ENCODE measurements at places on chromosomes 5 and 9.

DNA sequence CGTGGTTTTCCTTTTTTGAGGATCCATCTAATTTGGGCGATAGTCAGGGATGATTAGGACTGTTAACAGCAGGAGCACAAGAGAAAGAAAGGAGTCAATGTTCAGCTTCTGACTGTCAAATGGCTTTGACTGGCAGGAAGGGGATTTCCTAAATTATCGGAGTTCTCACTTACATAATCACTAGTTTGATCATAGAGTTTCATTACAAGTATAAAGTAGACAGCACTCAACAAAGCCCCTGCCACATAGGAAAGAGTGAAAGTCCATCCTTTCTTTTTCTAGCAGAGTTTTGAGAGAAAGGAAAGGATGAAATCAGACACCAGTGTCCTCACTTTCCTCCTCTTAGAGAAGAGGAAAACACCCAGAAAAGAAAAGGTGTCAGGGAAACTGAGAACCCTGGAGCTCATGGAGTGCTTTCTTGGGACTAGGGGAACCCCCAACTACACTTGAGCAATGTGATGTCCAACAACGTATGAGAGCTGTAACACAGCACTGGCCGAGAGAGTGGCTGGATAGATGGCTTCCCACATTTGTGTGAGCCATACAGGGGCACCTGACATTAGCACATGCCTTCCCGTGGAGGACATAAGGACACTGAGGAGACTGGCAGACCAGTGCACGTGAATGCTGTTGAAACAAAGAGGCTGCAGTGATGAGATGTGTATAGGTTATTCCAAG lies 26.0 kb upstream of the LPAR1 start:
- no peak for DNase-seq

DNA sequence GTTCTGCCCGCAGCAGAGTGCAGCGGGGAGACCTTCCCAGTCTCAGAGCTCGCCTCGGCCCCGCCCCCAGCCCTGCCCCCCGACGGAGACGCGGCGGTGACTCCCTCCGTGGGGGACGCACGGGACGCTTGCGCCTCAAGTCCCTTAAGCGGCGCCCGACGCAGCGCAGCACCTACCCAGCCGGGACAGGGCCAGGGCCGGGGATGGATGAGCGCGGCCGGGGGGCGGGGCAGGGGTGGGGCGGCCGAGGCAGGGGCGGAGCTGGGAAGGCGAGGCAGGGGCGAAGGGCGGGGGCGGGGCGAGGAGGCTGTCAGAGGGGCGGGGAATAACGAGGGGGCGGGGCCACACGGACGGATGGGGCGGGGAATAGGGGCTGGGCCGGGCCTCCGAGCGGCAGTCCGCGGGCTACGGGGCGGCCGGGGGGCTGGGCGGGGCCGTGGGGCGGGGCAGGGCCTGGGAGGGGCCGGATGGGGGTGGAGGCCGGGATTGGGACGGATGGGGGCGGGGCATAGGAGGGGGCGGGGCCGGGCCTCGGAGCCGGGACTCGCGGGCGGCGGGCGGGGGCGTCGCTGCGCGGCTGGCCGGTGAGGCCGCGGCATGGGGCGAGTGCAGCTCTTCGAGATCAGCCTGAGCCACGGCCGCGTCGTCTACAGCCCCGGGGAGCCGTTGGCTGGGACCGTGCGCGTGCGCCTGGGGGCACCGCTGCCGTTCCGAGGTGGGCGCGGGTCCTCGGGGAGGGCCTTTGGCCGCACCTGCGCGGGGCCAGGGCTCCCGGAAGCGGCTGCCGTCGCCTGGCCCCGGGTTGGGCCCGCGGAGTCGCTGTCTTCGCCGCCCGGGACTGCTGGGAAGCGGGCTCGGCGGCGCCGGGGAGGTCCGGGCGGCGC lies at the start of gene ARRDC1:
Gene ARRDC1 (plus strand): TSS at position 566 of the 884 bp plus-strand sequence. CDS start 32 bp downstream, at position 598.
- DNase-seq, result peak; percentile 98

- no peak for DNase-seq
These were observed 4.9 kb upstream of the JAK2 start for GRCh38 chr9:4980086-4980727.

DNA sequence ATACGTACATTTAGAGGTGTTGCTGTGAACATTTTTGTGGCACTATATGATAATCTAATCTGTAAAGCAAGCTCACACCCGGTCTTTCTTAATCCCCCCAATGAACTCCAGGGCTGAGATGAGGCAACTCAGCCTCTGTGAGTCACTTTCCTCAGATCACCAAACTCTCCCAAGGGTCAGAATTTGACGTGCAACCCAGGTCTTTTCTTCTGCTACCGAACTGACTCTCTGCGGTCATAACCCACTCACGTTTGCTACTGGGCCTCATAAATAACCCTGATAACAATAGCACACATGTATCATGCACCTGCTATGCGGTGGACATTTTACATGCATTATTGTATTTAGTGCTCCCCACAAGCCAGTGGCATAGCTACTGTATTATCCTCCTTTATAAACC lies 153.1 kb downstream of the DROSHA start:
- no peak for DNase-seq

DNA sequence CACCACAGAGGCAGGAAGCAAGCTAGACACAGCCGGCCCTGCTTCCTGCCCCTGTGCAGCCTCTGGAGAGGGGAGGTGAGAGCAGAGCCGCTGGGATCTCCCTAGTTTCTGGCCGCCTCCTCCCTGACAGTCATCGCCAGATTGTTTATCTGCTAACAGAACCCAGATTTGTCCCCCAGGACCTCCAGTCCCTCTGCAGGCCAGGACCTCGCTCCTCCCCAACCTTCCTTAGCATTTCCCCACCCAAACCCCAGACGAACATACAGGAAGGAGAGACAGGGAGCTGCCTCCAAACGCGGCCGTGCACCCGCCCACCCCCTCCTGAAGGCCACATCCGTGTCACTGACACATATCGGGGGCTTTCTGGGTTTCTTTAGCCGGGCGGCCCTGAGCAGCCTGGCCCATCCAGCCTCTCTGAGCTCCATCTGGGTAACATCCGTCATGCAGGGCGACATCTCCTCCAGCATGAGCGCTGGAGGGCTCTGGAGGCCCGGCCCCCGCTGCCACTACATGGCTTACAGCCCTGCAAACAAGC lies 47.5 kb downstream of the DBH start:
- DNase-seq, result no peak

GRCh38 chr9:88737031-88737430 lies 202.1 kb downstream of the NXNL2 start:
- no peak for DNase-seq

DNA sequence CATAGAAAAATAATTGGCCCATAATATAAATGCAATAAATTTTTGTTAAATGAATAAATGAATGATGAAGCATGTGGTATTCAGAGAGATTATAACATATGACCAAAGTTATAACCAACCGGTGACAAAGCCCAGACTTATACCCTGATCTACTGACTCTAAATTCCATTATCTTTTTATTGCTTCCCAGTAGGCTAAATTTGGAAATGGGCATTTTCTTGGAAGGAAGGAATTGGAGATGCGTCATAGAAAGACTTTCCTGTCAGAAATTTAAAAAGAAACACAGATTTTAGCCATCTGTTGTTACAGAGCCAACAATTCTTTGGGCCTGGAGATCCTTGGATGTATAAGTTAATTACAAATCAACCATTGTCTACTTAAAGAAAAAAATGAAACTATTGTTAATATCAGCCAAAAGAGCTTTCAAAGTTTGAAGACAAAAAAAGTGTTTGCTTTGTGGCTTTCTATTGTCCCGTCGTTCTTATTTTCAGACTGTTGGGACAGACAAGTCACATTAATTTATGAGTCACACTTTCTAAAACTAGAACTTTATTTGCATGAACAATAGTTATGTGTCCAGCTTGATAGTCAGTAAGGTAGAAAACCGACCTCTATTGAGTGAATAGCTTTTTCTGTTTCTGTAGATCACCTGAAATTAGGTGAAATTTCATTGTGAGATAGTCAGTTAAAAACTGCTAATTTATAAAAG lies 428.7 kb downstream of the GABRG2 start:
- DNase-seq, result no peak

GRCh38 chr5:84393969-84394368 lies 9.3 kb upstream of the EDIL3 start:
- DNase-seq, result peak; percentile 18

DNA sequence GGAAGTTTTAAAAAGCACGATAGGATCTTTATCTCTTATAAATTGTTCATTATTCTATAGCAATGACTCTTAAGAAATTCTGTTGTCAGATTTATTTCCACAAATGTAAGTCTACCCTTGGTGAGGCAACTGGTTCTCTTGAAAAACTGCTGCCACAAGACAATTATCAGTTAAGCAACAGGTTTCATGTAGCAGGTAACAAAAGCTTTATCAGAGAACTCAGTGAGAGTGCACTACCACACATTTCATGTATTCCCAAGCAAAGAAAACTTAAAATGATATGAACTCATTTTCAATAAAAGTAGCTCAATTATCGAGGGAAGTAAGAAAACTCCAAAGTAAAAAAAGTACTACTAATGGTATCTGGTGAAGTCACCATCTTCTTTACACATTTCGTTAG lies 9.4 kb downstream of the NR6A1 start:
- DNase-seq, result no peak

DNA sequence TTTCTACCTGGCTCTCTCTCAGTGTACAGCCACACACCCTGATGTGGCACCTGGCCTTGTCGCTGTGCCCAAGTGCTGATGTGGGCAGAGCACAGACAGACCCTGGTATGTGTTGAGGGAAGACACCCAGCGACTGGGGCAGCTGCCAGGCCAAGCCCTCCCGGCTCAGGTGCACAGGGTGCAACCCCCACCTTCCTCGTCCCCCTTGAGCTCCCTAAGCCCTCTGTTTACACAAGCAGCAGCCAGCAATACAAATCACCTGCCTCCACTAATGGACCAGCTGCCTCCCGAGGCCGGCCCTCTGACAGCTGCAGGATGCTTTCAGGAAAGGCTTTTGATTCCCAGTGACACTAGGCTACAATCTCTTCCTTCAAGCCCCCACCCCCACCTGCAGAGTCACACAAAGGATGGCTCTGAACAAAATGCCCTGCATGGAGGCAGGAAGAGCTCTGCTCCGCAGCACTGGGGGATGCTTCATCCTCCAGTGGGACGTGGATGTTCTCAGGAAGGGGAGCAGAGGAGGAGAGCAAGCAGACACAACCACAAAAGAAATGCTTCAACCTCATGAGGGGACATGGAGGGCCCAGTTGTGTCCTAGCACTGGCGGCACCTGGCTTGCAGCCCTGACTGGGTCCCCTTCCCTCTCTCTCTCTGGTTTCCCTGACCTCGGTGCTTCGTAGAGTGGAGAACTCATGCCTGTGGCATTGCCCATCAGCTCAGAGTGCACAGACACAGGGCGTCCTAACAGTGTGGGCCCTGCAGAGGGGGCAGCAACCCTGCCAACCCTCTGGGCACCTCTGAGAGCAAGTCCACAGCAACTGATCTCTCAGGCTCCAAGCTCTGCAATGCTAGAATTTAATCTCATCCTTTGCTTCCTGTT lies 140.8 kb downstream of the BARX1 start:
- peak; percentile 9 for DNase-seq

DNA sequence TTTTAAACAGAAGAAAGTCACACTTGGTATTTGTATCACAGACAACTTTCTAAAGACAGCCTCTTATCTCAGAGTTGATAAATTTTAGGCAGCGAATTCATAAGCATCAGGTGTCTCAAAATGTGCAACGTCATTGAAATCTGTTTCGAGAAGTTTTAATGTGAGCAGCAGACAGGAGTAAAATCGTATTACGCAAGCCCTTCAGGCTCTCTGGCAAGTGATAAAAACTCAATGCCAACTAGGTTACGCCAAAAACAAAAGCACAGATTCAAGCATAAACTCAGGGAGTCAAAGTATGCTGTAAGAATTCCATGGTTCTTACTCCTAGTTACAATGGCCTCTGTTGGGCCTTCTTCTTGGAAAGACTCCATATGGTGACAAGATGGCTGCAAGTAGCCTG lies 244.7 kb downstream of the SEMA5A start:
- no peak for DNase-seq

DNA sequence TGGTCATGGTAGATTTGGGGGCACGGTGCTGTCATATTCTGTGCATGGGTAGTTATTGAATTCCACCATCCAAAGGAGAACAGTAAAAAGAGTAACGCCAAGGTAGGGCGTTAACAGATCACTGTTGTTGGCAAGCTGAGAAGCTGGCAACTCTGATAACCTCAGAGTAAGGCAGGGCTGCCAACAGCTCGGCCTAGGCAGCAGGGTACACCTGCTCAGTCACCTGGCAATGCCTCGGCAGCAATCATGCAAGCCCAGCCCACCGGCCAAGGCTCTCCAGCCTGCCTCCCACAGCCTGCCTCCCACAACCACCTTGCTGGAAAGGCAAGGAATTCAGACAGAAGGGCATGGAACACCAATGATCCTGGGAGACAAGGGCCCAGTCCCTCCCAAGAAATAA lies 63.9 kb downstream of the KLHL3 start:
- DNase-seq, result no peak

- no peak for DNase-seq
These were observed 47.5 kb upstream of the ELL2 start for GRCh38 chr5:96008987-96009647.

DNA sequence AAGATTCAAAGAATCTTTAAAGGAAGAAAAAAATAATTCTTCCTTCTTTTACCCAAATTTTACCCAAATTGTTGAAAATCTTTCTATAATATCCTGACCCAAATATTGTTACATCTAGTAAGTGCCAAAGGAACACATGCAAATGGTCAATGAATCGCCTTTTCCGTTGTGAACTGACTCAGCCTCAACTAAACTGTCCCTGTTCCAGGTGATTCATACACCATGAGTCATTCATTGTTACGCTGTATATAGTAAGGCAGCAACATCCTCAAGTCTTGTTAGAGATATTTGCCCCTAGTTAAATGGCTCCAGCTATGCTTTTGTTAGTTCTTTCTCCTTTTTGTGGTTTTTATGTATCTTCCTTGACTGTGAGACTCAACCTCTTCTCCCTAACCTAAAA lies 9.7 kb downstream of the PTGER4 start:
- no peak for DNase-seq

GRCh38 chr5:6632324-6632887 lies 438 bp downstream of the NSUN2 start:
- peak; percentile 22 for DNase-seq

- DNase-seq, result no peak
These were observed 9.4 kb upstream of the NDST1 start for GRCh38 chr5:150498501-150498900.

DNA sequence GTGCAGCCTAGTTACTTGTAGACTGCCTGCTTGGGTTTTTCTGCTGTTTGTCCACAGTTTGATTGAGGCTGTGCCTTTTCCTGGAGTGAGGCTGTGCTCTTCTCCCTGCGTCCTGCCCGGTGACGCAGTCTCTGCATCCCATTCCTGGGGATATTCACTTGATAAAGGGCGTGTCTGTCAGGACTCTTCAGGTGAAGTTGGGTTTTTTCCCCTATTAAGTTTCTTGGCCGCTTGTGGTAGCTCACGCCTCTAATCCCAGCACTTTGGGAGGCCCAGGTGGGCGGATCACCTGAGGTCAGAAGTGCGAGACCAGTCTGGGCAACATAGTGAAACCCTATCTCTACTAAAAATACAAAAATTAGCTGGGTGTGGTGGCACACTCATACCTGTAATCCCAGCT lies 50.0 kb upstream of the SUSD3 start:
- DNase-seq, result no peak

- DNase-seq, result no peak
These were observed 5.2 kb downstream of the DOCK8 start for GRCh38 chr9:219670-220365.

GRCh38 chr5:111585946-111586345 lies 73.6 kb upstream of the STARD4 start:
- DNase-seq, result no peak

GRCh38 chr5:149757956-149758355 lies 27.8 kb downstream of the PPARGC1B start:
- no peak for DNase-seq

Data from RPMI8226 (cell line).